ENCODE measurements at places on chromosomes 7 and 10. TPM values are rescaled to one million over a fixed set of nuclear protein-coding genes. Genes with fewer than 3 reads are reported as not detected.

The PRSS2 gene
- not detected for total RNA-seq

The HECW1 gene
- 0.50 TPM for total RNA-seq

The TAS2R41 gene
- not detected for total RNA-seq

- no peaks in the 10 kb centered on the region for H3K4me1 ChIP-seq
- no peaks in the 10 kb centered on the region for H3K36me3 ChIP-seq
- no peak overlapping the region for H3K27ac ChIP-seq
- DNase-seq, result peak; percentile 79
These were observed 44.9 kb upstream of the ANK3 start for GRCh38 chr10:60434418-60435046.

- H3K27ac ChIP-seq, result peak overlapping the region; percentile 34
- no peak for DNase-seq
- H3K27me3 ChIP-seq, result no peaks in the 10 kb centered on the region
- H3K4me3 ChIP-seq, result no peak overlapping the region
These were observed 18.4 kb downstream of the TSPAN14 start for GRCh38 chr10:80472234-80473095.

GRCh38 chr7:78125884-78126283 lies 327.3 kb downstream of the PHTF2 start:
- no peaks in the 10 kb centered on the region for H3K36me3 ChIP-seq
- no peak overlapping the region for H3K27ac ChIP-seq
- H3K4me1 ChIP-seq, result no peaks in the 10 kb centered on the region
- DNase-seq, result no peak
- no peaks in the 10 kb centered on the region for H3K27me3 ChIP-seq

- DNase-seq, result no peak
- H3K27me3 ChIP-seq, result no peaks in the 10 kb centered on the region
- H3K4me1 ChIP-seq, result no peaks in the 10 kb centered on the region
- H3K36me3 ChIP-seq, result no peaks in the 10 kb centered on the region
- H3K27ac ChIP-seq, result no peak overlapping the region
These were observed 56.6 kb upstream of the GDF10 start for GRCh38 chr10:47243356-47243755.

DNA sequence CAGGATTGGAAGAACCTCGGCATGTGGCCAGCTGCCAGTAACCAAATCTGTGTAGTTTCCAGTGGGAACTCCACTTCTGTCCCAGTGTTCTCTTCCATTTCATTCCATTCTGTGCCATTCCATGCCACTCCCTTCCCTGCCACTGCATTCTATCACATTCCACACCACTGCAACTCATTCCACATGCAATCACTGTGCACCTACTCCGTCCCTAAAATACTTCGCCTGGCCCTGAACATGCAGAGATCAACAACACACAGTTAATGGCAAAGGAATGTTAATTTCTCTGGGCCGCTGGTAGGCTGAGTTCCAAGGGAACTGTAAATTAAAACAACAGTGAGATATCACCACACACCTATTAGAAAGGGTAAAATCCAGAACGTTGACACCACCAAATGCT lies 64.8 kb downstream of the AKR1B1 start:
- no peak overlapping the region for H3K4me3 ChIP-seq
- no peak overlapping the region for H3K27ac ChIP-seq
- DNase-seq, result no peak
- no peaks in the 10 kb centered on the region for H3K4me1 ChIP-seq

DNA sequence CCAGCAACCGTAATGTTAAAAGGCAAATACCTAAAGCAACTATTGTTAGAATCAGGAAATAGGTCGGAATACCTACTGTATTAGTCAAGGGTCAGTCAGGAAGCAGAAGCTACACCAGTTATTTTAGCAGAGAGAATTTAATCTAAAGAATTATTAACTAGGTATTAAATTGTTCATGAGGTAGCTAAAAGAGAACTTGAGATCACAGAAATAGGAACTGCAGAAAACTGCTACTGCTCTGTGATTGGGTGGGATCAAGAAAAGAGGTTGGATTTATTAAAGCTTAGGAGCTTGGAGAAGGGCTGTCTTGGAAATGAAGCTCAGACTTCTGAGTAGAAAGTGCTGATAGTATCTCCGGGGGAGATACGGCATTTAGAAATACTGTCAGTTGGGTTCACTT lies 20.0 kb upstream of the ZNF438 start:
- no peak for DNase-seq
- no peak overlapping the region for H3K4me3 ChIP-seq
- no peaks in the 10 kb centered on the region for H3K4me1 ChIP-seq
- H3K27me3 ChIP-seq, result no peaks in the 10 kb centered on the region

- H3K27ac ChIP-seq, result no peak overlapping the region
- no peaks in the 10 kb centered on the region for H3K36me3 ChIP-seq
- no peaks in the 10 kb centered on the region for H3K4me1 ChIP-seq
- no peak overlapping the region for H3K4me3 ChIP-seq
- DNase-seq, result no peak
These were observed 193.5 kb upstream of the HDAC9 start for GRCh38 chr7:18302097-18302496.

DNA sequence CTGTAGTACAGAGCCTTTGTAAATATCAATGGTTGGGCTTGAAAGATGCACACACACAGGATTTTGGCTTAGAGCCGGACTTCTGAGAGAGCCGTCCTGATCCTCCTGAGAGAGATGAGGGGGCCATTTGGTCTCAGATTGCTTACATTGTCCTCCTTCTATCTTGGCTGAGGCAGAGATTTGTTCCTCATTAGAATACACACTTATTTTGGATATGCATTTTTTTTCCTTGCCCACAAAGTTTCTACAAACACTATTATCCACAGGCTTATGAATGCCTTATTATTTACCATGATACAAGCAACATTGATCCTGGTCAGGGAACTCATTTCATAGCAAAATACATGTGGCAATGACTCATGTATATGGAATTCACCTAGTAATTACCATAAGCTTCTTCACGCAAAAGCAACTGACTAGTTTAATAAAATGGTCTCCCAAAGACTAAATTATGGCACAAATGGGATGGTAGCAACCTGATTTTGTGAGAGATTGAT lies 175.3 kb downstream of the MDFIC start:
- H3K27me3 ChIP-seq, result no peaks in the 10 kb centered on the region
- H3K4me1 ChIP-seq, result no peaks in the 10 kb centered on the region
- H3K36me3 ChIP-seq, result no peaks in the 10 kb centered on the region
- H3K4me3 ChIP-seq, result no peak overlapping the region

DNA sequence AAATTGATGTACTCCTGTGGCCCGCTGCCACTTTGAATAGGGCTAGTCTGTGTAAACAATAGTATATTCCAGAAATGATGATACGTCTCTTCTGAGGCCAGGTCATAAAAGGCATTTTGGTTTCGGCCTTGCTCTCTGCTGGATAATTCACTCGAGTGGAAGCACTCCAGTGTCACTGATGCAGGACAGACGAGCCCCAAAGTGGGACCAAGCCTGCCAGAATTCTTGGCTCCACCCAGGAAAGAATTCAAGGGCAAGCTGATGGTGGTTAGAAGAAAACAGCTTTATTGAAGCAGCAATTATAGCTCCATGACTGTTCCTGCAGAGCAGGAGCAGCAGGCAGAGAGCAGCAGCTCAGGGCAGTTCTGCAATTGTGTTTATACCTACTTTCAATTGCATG lies 717.6 kb downstream of the GRM8 start:
- DNase-seq, result no peak
- no peaks in the 10 kb centered on the region for H3K27me3 ChIP-seq
- no peaks in the 10 kb centered on the region for H3K36me3 ChIP-seq
- H3K4me3 ChIP-seq, result no peak overlapping the region
- no peak overlapping the region for H3K27ac ChIP-seq

DNA sequence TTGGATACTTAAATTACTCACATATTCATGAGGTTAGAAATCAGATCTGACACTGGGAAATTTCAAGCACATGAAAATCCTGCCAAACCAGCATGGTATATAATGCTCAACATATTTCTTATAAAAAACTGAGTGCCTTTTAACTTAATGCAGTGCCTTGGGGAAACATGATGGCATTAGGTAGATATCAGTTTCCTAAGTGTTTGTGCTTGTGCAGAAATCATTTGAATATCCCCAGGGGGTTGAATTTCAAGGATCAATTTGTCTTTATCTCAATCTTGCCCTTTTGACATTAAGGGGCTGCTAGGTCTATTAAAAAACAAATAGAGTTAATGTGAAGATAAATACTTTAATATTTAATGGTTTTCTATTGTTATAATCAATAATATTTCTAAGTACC lies 396.3 kb downstream of the SORCS1 start:
- no peaks in the 10 kb centered on the region for H3K36me3 ChIP-seq
- H3K4me1 ChIP-seq, result no peaks in the 10 kb centered on the region
- no peaks in the 10 kb centered on the region for H3K27me3 ChIP-seq

DNA sequence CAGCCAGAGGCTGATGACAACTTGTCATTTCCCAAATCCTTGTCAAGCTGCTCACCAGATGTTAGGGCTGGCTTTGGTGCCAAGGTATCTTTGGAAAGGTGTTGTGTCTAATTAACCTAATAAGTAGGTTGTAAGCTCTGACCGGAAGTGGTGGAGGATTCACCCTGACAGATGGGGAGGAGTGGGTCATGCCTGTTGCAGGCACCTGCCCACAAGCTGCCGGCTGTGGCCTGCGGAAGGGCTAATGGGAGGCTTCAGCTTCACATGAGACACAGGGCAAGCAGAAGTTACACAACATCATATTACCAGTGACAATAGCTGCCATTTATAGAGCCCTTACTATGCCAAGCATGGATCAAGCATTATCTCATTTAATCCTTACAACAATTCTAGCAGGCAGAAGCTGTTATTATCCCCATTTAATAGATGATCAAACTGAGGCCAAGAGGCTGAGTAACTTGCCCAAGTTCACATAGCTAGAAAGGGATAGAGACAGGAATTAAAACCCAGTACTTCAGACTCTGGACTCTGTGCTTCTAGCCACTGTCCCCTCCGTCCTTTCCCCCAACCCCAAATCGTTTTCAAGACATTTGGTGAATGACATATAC lies 63.1 kb upstream of the DUSP5 start:
- no peak overlapping the region for H3K4me3 ChIP-seq
- no peak overlapping the region for H3K27ac ChIP-seq
- H3K27me3 ChIP-seq, result no peaks in the 10 kb centered on the region
- H3K4me1 ChIP-seq, result no peaks in the 10 kb centered on the region
- DNase-seq, result no peak

DNA sequence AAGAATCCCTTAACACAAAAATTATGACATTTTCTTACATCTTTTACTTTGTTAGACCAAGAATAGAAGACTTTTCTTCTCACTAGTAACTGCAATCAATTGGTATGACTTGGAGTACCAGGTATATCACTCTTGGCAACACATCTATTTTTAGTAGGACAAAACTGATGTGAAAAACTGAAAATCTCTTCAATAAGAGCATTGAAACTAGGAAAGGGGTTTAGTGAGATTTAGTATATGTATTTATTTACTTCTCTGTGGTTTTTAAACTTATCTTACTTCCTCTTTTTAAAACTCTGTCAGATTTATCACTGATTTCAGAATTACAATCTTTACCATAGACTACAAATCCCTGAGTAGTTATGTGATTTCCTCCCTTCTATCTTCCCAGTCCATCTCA lies 366.2 kb downstream of the PCDH15 start:
- no peak for DNase-seq
- H3K27me3 ChIP-seq, result no peaks in the 10 kb centered on the region
- no peaks in the 10 kb centered on the region for H3K4me1 ChIP-seq
- H3K36me3 ChIP-seq, result no peaks in the 10 kb centered on the region
- no peak overlapping the region for H3K27ac ChIP-seq

DNA sequence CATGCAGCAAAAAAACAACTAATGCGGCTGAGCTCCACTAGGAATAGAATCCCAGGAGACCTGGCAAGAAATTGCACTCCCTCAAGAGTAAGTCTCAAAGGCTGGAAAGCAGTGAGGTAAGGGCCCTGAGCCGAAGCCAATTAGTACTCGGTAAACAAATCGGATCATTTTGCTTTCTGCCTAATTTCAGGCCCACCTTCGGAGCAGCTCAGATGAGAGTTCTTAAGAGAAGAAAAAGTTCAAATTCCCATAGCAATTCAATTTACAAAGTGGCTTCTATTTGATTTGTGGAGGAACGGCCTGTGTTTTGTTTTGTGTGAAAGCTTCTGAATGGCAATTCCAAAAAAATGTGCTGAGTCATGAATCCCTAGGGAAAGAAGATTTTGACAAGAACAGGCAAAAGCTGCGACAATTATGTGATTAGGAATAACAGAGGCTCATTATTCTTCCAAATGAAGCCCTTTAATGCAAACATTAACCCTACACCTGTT lies 60.9 kb downstream of the SLC16A9 start:
- no peak overlapping the region for H3K4me3 ChIP-seq
- H3K36me3 ChIP-seq, result no peaks in the 10 kb centered on the region
- peaks cover 3% of the 10 kb centered on the region for H3K4me1 ChIP-seq
- H3K27ac ChIP-seq, result no peak overlapping the region
- no peaks in the 10 kb centered on the region for H3K27me3 ChIP-seq

DNA sequence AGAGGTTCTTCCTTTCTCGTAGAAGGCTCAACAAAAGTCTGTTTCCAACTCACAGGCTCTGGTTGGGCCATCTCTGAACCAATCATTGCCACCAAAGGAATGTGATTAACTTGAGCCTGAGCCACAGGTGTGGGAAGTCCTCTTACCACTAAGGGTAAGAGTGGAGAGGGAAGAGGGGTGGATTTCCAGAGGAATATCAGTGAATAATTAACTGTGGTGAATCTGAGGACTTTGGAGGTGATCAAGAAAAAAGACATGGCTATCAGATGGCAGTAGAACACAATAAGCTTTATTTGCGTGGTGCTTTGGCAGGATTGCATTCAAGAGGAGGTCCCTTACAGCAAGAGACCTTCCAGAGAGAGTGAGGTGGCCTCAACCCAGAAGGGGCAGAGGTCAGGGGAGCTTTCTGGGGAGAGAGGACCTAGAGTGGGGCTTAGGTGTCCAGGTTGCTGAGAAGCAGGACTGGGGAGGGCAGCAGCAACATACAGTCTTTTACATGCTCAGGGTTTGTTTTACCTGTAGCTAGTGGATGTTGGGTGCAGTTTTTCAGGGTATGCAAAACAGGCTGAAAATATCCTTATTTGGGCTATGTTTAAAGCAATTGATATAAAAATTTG lies 61.4 kb downstream of the BBS9 start:
- H3K27ac ChIP-seq, result no peak overlapping the region
- no peaks in the 10 kb centered on the region for H3K4me1 ChIP-seq
- H3K36me3 ChIP-seq, result no peaks in the 10 kb centered on the region
- DNase-seq, result no peak

DNA sequence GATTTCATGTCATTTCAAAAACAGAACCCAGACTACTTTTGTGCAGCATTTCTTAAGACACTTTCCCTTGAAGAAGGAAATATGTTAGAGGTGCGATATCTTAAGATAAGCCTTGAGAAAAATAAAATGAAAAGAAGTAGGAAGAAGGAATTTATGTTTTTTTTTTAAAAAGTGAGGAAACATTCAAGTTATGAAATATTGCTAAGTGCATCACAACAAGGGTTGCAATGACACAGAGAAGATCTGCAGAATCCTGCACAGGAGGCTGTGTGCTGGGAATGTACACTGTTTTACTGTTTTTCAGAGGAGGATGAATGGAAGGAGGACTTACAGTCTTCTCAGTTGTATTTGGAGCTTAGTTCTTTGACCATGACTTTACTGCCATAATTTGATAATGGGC lies 79.8 kb upstream of the NME8 start:
- H3K27ac ChIP-seq, result no peak overlapping the region
- H3K36me3 ChIP-seq, result no peaks in the 10 kb centered on the region
- no peak for DNase-seq
- no peaks in the 10 kb centered on the region for H3K27me3 ChIP-seq

GRCh38 chr10:71658467-71658745 lies 61.2 kb downstream of the C10orf105 start:
- no peak overlapping the region for H3K27ac ChIP-seq
- no peaks in the 10 kb centered on the region for H3K27me3 ChIP-seq
- no peak overlapping the region for H3K4me3 ChIP-seq
- H3K4me1 ChIP-seq, result no peaks in the 10 kb centered on the region
- H3K36me3 ChIP-seq, result no peaks in the 10 kb centered on the region

GRCh38 chr10:71671994-71672946 lies 47.3 kb downstream of the C10orf105 start:
- H3K4me1 ChIP-seq, result no peaks in the 10 kb centered on the region
- no peak for DNase-seq
- H3K4me3 ChIP-seq, result no peak overlapping the region
- no peaks in the 10 kb centered on the region for H3K27me3 ChIP-seq
- H3K36me3 ChIP-seq, result no peaks in the 10 kb centered on the region
- no peak overlapping the region for H3K27ac ChIP-seq

Measured in kidney (tissue), 22 donors.